ENCODE measurements at places on chromosomes 11 and 22.

DNA sequence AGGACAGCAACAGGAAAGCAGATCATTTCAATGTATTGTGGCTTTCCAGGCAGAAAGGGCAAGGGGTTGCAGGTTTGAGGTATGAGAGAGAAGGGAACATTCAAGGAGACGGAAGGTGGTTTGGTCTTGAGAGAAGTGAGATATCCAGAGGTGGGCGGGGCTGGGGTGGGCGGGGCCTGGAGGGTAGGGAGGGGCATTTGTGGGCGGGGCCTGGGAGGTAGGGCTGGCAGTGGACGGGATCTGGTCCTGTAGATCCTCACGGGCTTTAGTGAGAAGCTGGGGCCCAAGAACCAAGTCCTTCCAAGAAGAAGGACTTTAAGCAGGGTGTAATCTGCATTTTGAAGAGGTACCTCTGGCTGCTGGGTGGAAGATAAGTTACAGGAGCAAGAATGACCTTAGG is 199.2 kb downstream of the MN1 start:
- no peak for DNase-seq

DNA sequence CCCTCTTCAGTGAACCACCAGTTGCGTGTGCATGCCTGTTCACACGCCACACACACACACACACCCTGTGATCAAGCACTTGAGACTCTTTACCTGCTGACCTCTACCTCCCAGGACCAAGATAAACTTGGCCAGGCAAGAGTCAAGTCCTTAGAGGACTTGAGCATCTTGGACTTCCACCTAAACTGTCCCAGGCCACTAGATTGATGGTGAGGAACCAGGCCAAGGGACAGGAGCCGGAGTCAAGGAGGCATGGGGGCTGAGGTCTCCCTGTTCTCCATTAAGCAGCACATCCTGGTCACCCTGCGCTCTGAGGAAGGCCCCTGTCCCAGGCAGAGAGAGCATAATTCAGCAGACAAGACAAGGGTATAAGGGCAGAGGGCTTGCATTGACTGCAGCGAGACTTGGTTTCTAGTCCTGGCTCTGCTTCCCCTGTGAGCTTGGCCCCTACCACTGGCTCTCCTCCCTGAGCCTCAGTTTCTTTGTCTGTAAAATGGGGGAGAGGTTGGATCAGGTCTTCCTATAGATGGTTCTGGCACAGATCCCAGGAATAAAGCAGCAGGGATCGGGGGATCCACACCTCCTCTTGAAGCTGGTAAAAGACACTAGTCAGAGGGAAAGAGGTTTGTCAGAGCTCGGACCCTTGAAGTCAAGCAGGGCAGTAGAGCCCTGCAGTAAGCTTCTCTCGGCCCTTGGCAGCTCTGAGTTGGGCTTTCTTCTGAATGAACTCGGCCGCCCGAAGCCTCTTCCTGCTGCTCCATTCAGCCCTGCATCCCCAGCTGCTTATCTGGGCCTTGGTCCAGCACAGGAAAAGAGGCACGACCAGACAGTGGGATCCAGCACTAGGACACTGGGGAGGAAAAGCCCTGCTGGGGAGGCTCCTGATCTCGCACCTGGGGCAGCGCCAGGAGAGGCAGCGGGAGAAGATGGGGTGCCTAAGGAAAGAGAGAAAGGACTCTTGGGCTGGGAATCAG is 2.0 kb downstream of the CREB3L1 start:
- no peak for DNase-seq

DNA sequence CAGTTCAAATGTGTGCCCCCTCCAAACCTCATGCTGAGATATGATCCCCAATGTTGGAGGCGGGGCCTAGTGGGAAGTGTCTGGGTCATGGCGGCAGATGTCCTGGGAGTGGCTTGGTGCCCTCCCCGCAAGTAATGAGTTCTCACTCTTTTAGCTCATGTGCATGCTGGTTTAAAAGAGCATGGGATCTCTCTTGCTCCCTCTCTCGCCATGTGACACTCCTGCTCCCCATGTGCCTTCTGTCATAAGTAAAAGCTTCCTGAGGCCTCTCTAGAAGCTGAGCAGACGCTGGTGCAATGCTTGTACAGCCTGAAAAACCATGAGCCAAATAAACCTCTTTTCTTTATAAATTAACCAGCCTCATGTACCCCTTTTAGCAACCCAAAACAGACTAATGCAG is 98.8 kb downstream of the SGSM3 start:
- no peak for DNase-seq

DNA sequence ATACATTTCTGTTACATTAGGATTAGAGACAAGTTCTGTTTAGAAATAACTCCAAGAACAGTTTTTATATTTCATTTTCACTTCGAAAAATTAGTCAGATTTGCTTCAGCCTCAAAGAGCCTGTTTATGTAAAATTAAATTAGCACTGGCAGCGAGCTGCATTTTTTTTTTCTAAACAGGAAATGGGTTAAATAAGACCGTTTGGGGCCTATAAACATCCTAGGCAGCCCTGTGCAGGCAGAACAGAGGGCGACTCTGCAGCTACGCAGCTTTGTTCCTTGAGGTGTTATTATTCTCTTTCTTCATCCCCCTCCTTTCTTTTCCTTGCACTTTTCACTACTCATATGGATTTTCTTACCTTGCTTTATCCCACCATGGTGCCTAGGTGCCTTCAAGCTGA is 48.7 kb downstream of the CWC15 start:
- no peak for DNase-seq

DNA sequence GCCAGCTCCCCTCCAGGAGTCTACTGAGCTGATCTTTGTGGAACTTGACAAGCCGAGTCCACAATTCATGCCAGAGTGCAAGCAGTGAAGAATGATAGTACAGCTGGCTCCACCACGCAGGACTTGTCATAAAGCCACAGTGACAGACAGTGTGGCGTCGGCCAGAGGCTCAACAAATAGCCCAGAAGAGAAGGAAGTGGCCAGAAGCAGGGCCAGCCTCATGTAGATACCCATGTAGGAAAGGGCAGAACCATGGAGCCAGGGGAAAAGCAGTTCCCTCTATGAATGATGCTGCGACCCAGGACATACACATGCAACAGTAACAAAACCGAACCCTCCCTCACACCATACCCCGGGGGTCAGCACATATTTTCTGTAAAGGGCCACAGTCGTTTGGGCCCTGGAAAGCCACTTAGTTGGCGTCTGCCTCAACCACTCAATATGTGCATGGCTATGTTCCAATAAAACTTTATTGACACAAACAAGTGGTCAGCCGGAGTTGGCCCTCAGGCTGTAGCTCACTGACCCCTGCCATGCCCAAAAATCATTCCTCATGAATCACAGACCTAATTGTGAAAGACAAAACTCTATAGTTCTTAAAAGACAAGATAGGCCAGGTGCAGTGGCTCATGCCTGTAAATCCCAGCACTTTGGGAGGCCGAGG is 161.4 kb downstream of the BRD1 start:
- no peak for DNase-seq

GRCh38 chr22:50694766-50695420 is 22.3 kb downstream of the SHANK3 start:
- no peak for DNase-seq

DNA sequence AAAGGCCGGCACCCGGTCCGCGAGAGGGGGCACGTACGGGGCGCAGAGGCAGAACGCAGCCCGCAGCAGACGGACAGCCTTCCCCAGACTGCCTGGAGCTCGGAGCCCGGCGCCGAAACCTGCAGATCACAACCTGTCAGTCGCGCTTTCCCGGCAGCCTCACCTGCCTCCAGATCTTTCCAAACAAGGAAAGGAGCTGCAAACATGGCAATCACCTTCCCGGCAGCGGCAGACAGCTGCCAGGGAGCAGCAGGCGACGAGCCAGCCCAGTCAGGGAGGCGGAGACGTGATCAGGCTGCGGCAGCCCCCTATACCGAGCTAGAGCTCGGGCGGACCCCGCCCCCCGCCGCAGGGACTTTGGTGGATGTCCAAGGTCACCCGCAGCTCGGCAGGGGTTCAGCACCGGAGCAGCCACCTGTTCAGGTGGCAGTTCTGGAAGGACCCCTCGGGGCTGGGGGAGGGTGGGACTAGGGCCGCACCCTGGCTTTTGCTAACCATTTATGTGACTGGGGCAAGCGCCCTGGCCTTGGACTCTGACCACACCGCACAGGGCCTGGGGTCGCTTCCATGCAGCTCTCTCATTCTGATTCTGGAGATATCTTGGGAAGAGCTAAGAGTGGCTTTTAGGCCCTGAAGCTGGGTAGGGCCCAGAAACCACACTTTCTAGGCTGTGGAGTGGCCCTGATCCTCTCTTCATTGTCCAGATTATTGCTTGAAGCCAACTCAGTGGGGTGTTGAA is 143.8 kb downstream of the NECTIN1 start:
- no peak for DNase-seq
